ENCODE measurements at places on chromosomes 2 and 18.

DNA sequence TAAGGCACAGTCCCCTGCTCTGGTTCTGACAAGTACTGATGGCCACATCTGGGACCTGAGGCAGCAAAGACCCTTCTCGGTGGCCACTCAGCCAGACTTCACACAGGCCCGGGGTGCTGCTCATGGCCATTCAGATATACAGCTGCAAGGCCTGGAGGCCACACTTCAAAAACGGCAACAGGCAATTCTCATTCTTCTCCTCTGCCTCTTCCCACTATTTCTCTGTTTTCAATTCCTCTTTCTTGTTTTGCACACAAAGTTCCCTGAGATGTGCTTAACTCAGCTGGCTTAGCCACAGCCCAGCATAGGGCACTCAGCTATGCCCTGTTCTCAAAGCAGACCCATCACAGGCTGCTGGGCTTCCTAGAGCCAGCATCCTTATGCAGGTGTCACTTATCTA is 29.9 kb downstream of the PTPN18 start:
- DNase-seq, result no peak

DNA sequence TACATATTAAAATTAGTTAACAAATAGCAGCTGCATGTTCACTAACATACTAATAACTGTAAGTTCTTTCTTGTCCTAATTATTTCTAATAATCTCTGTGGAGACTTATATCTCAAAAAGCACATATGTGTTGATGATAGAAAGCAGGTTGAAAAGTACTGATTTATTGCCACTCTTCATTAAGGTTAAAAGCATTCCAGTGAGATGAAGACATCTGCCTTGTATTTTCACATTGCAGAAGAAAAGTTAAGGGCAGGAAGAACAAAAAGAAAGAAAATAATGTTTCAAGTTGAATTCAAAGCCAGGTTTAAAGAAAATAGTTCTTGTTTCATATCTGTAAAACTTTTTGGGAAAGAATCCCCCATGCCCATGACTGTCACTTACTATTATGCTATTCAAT is 429.9 kb downstream of the MTX2 start:
- DNase-seq, result no peak

DNA sequence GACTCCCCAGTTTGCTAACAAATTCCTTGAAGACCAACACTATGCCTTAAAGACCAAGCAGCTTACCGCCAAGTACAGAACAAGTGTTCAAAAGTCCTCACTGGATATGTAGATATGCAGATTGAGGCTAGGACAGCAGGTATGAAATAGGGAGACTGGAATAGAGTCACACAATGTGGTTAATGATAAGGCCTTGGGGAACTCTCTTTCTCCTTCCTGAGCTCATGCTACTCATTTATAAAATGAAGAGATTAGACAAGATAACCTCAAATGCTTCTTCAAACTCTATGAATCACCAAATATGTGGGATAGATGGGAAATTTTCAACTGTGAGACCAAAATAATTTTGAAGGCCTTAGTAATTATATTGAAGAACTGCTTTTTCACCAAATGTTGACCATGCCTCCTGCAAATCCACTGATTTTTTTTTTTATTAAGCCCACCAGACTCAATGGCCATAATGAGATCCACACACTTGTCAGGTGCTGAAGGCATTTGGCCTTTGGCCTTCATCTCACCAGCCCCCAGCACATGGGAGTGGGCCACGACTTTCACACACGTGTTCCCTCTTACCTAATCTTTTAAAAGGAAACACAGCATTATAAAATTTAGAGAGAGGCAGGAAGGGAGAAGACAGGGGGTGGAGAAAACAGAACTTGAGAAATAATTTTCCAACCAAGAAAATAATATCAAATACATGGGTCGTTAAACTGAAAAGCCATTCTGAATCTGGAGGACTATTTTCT is 181.5 kb downstream of the EN1 start:
- no peak for DNase-seq

DNA sequence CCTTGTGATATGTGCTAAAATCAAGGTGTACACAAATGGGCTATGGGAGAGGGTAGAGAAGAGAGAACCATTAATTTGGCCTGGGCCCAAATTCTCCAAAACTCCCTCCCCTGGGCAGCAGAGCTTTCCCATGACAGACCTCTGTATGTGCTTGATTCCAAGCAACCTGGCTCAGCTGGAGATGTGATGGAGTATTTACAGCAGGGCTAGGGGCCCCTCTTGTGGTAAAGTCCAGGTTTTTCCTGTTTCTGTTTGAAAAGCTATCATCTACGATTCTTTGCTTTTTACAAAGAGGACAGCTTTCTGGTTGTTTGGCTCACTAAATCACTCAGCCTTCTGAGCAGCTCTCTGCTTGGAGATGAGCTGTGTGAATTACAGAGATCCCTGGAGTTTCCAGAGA is 40.3 kb downstream of the KCNS3 start:
- DNase-seq, result no peak

- DNase-seq, result no peak
These were observed at the start of gene GPR55 for GRCh38 chr2:230924470-230925341. TSS of gene GPR55 (minus strand) at chr2:230925242. CDS start at chr2:230910962, 14,280 bp downstream.

- DNase-seq, result no peak
These were observed 10.9 kb downstream of the ID2 start for GRCh38 chr2:8692783-8693156.

- no peak for DNase-seq
These were observed 155.6 kb upstream of the CCDC68 start for GRCh38 chr18:55114876-55115275.

GRCh38 chr2:68336192-68336591 is 16.4 kb upstream of the CNRIP1 start:
- DNase-seq, result no peak

- no peak for DNase-seq
These were observed 36.2 kb downstream of the TNS1 start for GRCh38 chr2:217966423-217967070.

Measured in amniotic stem cell (primary cell).